Dermis microvascular lymphatic vessel endothelial cell (primary cell): ENCODE measurements at places on chromosomes 6 and 20.

- DNase-seq, result no peak
These were observed 121.0 kb downstream of the PREX1 start for GRCh38 chr20:48706710-48707365.

- DNase-seq, result no peak
These were observed at the start of gene SPAG4 for GRCh38 chr20:35615667-35616464. Gene SPAG4, plus strand, starts transcription at chr20:35615829. Its CDS starts 175 bp downstream, at chr20:35616004.

GRCh38 chr6:32623693-32624092 lies 13.5 kb upstream of the HLA-DQA1 start:
- DNase-seq, result no peak

DNA sequence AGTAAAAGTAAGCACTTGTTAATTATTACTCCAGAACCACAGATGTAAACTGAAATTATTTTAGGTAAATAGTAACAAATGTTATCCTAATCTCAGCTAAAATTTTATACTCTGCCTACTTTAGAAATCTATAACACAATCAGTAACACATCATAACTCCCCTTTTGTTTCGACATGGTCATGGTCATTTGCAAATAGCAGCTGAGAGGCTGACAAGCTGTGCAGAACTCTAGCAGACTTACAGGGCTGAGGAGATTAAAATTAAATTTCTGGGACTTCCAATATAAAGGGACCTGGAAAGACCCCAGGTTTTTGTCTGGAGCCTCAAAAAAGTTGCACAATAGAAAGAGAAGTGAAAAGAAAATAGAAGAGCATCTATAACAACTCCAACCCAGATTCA lies 88.8 kb downstream of the PRL start:
- no peak for DNase-seq

- DNase-seq, result no peak
These were observed 526.0 kb downstream of the UTRN start for GRCh38 chr6:144811140-144811539.

- peak; percentile 72 for DNase-seq
These were observed at the start of gene PLEKHG1 for GRCh38 chr6:150599199-150600009. Gene PLEKHG1, plus strand, starts transcription at chr6:150599885. Its CDS starts 133,797 bp downstream, at chr6:150733682.

DNA sequence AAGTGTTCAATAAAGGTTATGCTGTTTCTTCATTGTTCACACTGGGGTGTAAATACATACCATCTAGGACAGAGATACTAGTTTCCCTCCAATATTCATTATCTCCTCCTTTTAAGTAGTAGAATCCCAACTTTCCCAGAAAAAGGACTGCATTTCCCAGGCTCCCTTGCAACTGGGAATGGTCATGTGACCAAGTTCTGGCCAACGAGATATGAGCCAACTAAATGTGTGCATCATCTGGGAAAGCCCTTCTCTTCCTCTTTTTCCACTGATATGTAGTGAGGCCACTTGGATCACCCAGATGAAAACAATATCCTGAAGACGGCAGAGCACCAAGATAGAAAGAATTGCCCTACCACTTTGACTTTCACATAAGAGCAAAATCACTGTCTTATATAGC lies 97.9 kb upstream of the PTPRT start:
- DNase-seq, result no peak

GRCh38 chr6:64266351-64266821 lies 630.8 kb downstream of the PHF3 start:
- no peak for DNase-seq

GRCh38 chr20:5531318-5532081 lies 214.7 kb upstream of the PROKR2 start:
- peak; percentile 25 for DNase-seq

GRCh38 chr6:111456208-111456607 lies 26.8 kb downstream of the REV3L start:
- no peak for DNase-seq

DNA sequence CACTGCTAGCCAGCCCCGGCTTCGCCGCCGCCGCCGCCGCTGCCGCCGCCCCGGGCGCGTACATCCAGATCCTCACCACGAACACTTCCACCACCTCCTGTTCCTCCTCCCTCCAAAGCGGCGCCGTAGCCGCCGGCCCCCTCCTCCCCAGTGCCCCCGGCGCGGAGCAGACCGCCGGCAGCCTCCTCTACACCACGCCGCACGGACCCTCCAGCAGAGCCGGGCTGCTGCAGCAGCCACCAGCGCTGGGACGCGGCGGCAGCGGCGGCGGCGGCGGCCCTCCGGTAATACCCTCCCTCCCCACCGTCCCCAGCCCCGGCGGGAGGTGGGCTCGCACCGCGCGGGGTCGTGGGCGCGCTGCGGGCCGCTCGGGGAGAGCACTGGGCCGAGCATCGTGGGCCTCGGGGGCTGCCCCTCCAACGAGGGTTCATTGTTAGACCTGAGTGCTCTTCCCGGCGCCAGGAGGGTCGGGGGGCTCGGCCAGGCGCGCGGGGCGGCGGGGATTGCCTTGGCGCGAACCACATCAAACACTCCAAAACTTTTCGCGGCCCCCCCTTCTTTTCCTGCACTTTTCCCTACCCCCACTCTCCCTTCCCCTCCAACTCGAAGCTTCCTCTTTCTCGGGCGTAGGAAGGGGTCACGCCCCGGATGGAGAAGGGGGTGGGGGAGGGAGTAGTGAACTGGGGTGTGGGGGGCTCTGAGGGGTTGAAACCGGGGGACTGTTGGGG lies 827 bp downstream of the E2F3 start:
- DNase-seq, result peak; percentile 48

GRCh38 chr6:154218301-154218700 lies 138.3 kb downstream of the IPCEF1 start:
- no peak for DNase-seq

GRCh38 chr6:7062451-7063162 lies 45.2 kb upstream of the RREB1 start:
- peak; percentile 57 for DNase-seq

GRCh38 chr20:35133735-35134134 lies 13.4 kb downstream of the EDEM2 start:
- DNase-seq, result no peak

GRCh38 chr6:113980937-113981554 lies 10.1 kb upstream of the HDAC2 start:
- DNase-seq, result peak; percentile 18

DNA sequence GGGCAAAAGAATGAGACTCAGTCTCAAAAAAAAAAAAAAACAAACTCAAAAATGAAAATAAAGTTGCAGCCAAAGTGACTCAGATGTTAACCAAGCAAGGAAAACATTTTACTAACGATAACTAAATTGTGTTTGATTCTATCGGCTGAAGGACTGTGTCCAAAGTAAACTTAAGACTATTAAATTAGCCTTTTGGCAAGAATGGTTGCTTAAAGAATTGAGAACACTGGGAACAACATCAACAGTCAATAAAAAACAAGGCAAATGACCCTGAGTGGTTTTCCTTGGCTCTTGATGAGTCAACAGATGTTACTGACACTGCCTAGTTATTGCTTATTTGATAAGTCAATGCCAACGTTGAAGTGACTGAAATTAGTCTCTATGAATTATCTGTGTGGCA lies 36.7 kb downstream of the POU3F2 start:
- DNase-seq, result peak; percentile 34

DNA sequence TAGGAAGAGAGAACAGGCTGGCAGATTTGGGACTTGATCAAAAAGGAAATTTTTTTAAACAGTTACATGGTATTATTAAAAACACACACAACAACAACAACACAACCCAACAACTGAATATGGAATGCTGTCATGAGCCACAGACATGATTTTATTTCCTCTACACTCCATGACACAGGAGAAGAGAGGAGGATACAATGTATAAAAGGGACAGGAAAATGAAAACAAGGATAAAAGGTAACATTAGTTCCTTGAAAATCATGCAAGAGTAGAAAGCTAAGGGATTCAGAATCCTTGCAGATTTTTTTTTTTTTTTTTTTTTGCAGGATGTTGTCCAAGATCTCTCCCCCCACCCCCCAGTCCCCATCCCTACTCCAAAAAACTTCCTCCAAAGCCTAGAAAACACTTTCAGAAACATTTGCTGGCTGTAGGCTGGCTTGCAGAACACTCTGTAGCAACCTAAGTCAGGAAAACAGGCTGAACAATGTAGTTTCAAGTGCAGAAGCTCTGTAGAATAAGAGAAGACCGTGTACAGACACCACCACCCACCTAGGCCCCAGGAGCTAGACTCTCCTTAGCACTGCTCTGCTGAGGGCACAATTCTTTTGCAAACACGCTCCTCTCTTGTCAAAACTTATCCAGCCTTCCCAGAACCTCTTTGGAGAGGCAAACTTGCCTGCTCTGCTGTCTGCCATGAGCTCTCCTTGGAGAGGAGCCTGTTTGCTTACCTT lies 845 bp downstream of the ZMYND8 start:
- peak; percentile 34 for DNase-seq

DNA sequence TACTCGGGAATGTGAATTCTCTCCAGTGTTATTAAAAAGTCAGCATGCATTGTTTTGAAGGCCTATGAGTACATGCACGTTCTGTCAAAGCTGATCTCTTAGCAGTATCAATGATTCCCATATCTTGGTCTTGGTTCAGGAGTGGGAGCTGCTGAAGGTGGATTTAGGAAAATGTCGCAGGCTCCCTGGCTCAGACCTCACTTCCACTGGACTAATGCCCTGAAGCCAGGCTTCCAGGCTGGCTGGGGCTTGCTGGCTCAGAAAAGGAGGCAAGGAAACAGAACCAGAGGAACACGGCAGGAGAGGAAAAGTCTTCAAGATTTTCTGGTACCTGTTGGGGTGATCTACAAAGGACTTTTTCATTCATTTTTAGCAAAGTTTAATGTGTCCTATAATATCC lies 81.6 kb downstream of the OLIG3 start:
- DNase-seq, result no peak

- DNase-seq, result no peak
These were observed 98.4 kb downstream of the IPCEF1 start for GRCh38 chr6:154258064-154258757.

DNA sequence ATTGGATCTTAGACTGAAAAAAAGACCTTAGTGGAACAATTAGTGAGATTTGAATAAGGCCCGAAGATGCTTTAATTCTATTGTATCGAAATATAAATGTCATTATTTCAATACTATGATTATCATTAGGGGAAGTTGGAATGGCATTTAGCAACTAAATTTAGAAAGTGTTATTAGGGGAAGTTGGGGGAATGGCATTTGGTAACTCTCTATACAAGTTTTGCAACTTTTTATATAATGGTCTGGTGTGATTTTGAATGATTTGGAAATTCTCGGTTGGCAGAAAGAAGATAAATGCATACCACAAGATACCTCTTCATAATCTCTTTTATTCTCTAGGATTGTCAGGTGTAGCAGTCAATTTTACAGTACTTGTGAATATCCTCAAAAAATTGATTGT lies 49.2 kb downstream of the RNF144B start:
- DNase-seq, result no peak

- no peak for DNase-seq
These were observed 184.3 kb upstream of the SNX9 start for GRCh38 chr6:157638779-157639178.

DNA sequence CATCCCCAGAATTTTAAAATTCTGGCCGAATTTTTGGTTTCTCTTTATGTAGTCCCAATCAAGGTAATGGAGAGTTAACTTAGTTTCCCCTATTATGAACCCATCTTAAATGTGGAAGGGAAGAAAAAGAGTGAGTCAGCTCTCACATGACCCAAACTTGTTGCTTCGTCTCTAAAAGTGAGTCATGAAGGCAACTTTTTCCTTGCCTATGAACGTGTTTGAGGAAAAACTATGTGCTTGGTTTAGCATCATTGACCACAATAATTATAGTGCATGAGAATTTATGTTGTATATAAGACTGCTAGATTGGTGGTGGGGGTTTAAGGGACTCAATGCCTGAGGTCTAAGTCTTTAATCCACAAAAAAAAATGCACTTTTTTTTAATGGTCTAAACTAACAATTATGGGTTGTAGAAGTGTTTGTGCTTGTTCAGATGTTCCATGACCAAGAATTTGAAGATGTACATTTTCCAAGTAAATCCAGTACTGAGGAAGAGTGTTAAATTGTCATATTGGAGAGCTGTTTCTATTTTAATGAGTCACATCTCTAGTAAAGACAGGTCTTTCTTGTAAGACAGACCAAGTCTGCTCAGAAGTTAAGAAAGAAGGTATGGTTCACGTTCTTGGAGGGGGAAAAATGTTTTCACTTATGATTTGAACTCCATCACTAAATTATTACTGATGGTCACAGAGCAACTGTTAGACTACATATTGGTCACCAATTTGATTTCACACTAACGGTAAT lies 409.9 kb upstream of the MARCKS start:
- DNase-seq, result peak; percentile 67

- DNase-seq, result no peak
These were observed 401 bp upstream of the TNFRSF21 start for GRCh38 chr6:47310131-47310480.

- DNase-seq, result no peak
These were observed 16.6 kb upstream of the MAPK13 start for GRCh38 chr6:36113703-36114102.

DNA sequence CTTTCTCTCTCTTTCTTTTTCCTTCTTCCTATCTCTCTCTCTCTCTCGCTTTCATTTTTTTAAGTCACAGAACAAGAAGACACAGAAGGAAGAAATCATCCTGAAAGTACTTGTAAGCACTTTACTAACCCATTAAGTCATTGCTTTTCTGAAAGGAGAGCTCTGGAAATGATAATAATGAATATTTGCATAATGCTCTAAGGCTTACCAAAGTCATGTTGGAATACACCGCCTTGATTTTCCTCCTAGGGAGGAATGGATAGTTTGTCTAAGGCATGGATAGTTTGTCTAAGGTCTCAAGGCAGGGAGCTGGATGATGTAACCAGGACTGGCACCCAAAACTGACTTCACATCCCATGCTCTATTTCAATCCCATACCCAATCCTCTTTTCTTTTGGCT lies 12.9 kb upstream of the CTCFL start:
- DNase-seq, result no peak

GRCh38 chr6:136918706-136919105 lies 3.4 kb upstream of the SLC35D3 start:
- no peak for DNase-seq

DNA sequence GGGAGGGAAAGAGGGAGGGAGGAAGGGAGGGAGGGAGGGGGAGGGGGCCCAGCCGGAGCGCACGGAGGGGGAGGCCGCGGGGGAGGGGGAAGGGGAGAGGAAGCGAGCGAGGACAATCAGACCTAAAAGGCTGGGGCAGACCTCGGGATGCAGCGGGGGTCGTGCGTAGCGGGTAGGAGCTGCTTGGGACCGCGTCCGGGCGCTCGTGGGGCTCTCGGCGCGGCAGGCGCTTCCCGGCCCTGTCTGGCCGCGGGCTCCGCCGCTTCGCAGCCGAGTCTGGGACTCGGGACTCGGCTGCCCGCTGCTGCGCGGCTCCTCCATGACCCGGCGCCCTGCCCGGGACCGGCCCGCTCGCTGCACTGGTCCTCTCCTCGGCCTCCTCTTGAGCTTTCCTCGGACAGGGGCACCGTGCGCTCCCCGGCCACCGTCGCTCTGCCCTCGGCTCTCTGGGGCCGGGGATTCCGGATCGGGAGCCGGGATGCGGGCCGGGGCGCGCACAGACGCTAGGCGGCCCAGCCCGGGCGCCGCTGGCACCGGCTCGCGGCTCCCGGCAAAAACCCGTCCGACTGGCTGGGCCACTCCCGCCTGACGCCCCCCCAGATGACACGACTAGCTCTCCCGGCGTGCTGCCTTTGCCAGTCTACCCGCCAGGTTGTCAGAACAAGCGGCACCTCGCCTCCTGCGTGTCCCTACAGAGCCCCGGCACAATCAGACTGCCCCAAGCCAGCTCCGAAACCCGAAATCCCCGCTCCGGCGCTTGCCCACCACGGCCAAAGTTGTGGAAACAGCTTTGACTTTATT lies 2.2 kb downstream of the TFAP2A start:
- peak; percentile 15 for DNase-seq

GRCh38 chr6:137728386-137729349 lies 138.4 kb upstream of the TNFAIP3 start:
- DNase-seq, result peak; percentile 69

- DNase-seq, result no peak
These were observed 165.6 kb downstream of the ZFP64 start for GRCh38 chr20:52025938-52026337.
